ENCODE measurements at places on chromosomes 12 and 14.

- no peak for DNase-seq
These were observed 16.4 kb upstream of the RNASE12 start for GRCh38 chr14:20607617-20608016.

DNA sequence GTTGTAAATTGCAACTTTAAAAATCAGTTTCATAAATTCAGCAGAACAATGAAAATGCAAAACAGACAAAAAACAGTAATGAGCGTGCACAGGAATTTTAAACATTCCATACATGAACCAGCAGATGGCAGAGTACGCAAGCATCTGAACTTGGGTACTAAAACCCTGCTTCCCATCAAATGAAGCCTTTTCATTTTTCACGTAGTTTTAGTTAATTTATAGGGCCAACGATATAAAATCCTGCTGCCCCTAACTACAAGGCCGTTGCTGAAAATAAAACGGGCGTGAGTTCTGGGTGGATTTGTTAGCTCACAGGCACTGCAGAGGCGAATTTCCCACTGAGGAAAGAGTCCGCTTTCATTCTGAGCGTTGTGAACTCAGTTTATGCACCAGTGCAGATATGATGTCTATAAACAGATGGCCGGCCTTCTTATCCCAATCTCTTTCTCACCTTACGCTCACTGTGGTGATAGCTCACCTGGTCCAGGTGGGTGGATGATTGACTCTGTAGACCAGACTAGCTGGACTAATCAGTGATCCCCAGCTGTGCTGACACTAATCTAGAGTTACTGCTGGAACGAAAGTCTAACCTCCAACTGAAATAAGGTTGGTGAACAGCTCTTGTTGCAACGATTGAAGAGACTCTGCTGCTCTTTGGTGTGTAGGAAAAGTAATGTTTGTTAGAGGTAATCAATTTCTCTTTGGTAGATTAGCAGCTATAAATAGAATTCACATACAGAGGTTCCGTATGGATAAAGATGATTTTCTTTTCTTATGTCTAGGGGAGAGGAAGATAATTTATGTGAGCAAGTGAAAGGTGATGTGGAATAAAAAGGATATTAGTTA is 89.2 kb downstream of the PDZRN4 start:
- peak; percentile 12 for DNase-seq

GRCh38 chr12:124927201-124928094 is 13.0 kb upstream of the UBC start:
- peak; percentile 93 for DNase-seq

- DNase-seq: no peak
These were observed 69.3 kb downstream of the ETV6 start for GRCh38 chr12:11718768-11719253.

DNA sequence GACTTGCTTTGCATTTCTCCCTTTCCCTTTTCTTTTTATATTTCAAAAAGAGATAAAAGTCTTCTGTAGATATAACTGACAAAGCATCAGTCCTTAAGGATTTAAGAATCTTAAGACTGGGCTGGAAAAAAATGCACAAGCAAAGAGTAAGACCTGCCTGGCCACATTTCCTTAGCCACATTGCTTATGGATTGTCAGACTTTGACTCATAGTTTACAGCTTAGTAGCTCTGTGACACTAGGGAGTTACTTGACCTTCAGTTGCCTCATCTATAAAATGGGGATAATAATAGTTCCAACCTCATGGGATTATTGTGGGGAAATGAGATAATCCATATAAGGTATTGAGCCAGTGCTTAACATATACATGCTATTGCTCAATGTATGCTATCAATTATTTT is 66.4 kb upstream of the STK38L start:
- no peak for DNase-seq
